NB4 (cell line): ENCODE measurements at places on chromosomes 12 and 14.

GRCh38 chr12:13220838-13221237 is 24.3 kb downstream of the EMP1 start:
- no peak for DNase-seq

GRCh38 chr14:21802441-21802840 is 128.8 kb upstream of the OR4E1 start:
- DNase-seq: no peak

DNA sequence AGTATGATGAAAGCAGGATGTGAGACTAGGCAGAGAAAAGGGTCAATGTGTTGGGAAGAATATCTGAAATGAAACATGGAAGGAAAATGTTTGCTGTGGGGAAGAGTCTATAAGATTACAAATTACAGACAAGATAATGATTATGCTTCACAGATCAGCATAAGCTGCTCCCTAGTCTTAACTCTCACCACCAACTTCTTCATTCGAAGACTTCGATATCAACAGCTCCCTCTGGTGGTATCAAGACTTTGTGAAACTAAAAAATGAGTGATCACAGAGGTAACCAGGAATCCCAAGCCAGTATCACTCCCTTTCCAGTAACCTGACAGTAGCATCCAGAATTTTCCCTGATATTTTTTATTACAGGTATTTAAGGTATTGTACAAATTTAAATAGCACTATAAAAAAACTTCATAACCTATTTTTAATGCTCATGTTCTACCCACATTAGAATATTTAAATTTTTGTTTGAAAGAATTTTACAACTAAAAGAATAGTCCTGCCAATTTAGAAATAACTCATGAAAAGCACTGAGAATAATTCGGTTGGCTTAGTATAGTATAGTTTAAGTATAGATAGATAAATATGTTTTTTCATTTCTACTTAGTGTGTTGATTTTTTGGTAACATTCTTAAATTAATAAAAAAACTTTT is 84.4 kb downstream of the C2CD5 start:
- peak; percentile 76 for DNase-seq

DNA sequence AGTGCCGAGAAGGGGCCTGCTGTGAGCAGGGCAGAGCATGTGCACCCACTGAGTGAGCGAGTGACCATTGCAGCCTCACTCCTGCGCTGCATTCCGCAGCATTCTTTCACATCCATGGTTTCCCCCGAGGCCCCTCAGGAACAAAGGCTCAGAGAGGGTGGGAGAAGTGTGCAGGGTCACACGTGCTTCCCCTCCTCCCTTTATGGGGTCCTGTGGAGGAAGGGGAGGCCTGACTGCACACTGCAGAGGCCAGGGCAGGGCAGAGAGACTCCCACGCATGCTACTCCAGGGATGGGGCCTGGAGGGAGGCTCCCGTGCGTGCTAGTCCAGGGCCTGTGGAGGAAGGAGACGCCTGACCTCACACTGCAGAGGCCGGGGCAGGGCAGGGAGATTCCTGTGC is 63.2 kb downstream of the DIO3 start:
- no peak for DNase-seq

- DNase-seq: no peak
These were observed at the start of gene TAS2R7 for GRCh38 chr12:10802587-10802986. Gene TAS2R7, minus strand, starts transcription at chr12:10802627. Its CDS starts 57 bp downstream, at chr12:10802570.

GRCh38 chr14:35078082-35078481 is 32.0 kb downstream of the FAM177A1 start:
- DNase-seq: no peak

DNA sequence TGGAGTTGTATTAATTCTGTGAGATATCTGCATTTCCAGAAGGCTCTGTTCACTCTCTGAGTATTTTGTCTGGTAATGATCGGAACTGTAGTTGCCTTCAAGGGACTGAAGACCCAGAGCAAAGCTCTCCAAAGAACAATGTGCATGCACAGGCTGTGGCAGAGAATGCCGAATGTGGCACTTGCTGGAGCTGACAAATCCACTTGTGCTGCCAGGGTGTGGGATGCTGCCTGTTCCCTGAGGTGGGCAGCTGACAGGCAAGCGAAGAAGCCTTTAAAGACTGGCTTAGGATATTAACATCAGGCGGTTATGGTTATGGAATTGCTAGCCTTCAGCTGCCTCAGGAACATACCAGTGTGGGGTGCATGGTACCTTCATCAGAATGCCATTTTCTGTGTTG is 419.9 kb upstream of the ATP2B1 start:
- DNase-seq: no peak

DNA sequence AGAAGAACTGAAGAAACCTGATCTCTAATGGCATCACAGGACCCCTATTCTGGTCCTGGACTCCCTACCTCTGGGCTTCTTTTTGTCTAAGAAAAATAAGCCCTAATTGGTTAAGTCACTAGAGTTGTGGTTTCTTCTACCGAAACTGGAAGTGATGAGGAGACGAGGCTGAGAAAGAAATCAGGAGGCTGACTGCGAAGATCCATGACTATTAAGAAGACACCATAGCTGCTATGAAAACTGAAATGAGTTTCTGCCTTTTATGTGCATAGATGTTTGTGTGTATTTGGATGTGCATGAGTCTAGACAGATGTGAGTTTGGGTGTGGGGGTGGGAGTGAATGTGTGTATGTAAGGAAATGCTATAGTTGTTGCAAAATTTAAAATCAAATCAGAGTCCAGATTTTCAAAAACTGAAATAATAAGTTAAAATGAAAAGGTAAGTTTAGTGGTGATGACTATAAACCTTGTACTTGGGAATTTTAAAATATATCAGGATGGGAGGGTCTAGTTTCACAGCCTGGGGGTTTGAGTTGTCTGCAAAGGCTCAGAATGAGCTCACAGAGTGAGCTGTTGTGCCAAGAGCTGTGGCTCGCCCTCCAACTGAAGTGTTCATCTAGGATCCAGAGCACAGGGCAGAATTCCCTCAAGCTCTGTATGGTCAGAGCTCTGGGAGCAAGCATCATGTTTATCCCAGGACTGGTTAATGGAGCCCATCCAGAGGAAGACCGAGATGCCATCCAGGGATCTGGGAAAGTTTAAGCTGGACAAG is 94.9 kb downstream of the VCPKMT start:
- DNase-seq: no peak

- no peak for DNase-seq
These were observed 237.6 kb downstream of the BCAT1 start for GRCh38 chr12:24711056-24712008.

DNA sequence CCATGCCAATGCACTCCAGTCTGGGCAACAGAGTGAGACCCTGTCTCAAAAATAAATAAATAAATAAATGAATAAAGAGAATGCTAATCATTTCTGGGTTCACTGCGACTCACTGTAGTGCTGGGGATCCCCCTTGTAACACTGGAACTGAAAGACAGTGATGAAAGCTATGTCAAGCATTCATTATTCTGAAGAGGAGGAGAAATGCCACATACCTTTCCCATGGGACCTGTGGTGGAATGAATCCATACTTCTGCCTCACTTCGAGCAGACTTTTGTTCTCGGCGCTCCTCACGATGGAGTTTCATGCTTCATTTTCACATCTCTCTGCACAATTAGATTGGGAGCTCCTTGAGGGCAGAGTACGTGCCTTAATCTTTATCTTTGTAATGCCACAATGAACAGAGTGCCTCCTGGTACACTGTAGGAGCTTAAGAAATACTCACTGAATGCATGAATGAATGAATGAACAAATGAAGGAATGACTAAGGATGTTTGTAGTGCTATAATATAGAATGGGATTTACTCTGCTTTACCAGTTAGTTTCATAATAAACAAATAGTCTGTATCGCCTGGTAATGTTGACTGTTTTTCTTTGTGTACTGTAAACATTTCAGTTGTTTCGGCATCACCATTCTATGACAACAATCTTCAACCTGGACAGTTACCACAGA is 45.8 kb downstream of the DRAM1 start:
- no peak for DNase-seq

DNA sequence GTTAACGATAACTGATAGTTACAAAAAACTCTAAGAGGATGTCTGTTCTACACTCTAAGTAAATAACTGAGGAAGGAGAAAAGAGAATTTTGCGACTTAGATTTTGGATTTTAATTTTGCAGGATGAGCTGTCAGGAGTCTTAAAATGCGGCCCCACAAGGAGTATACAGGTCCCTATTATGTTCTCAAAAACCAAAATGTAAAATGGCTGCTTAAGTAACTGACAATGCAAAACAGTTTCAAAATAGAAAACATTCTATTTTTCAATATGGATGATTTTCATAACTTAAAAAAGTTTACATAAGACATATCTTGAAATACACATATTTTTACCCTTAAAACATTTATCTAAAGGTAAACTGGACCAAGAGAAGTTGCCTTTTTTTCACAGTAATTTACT is 2.6 kb downstream of the CD69 start:
- DNase-seq: no peak

- no peak for DNase-seq
These were observed 3.9 kb upstream of the BLOC1S1 start for GRCh38 chr12:55711786-55712553.

DNA sequence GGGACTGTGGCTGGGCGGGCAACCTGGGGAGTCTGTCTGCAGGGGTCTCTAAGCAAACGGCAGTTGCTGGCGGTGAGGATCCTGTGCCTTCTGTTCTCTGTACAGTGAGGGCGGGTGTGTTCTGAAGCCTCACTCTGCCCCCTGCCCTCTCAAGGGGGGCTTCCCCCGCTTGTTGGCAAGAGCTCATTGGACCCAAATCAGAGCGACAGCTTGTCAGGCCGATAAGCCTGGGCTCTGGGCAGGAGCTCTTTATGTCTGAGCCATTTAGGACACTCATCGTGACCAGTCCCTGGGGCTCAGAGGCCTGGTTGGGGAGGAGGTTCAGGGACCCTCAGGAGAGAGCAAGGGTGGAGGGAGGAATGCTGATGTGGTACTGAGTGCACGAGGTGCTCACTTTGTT is 136.0 kb downstream of the TSPAN9 start:
- no peak for DNase-seq

DNA sequence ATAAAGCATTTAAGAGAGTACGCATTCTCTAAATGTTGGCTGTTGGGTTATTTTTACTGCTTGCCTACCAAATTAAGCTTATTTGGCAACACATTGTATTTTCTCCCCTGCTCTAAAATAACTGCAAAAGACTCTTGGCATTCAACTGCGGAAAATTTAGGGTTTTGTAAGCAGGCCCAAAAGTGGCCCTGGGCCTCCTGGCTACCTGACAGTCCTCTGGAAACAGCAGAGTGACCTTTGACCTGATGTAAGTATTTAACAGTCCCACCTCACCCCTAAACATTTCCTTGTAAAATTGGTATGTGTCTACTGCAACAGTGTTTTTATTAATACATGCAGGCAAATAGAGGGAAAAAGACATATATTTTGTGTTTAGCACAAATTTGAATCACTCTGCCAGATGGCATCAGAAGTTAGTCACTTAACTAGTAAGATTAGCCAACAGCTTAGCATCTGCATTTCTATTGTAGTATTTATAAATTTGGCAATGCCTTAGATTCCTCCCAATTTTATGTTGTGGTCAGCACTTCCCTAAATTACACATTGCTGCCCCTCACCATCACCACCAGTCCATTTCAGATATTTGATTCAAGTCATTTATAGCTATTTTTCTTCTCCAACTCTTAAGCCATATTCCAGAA is 11.2 kb downstream of the LLPH start:
- DNase-seq: peak; percentile 83

DNA sequence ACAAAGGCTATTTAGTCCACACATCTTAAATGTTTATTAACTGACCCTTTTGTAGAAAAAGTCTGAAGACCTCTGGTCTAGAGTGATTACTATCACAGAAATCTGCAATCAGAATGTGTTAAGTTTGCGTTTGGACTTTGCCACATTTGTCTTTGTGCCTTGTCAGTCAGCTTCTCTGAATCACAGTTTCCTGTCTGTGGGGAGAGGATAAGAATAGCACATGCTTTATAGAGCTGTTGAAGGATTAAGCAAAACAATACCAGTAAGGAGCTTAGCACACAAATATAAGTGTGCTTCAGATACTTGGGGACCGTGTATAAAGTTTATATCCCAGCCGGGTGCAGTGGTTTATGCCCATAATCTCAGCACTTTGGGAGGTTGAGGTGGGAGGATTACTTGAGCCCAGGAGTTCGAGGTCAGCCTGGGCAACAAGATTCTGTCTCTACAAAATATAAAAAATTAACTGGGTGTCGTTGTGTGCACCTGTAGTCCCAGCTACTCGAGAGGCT is 63.0 kb upstream of the BTG1 start:
- peak; percentile 75 for DNase-seq

GRCh38 chr12:104683831-104684503 is 227.2 kb downstream of the CHST11 start:
- no peak for DNase-seq

GRCh38 chr12:31876568-31877424 is 82.4 kb upstream of the RESF1 start:
- DNase-seq: peak; percentile 68

DNA sequence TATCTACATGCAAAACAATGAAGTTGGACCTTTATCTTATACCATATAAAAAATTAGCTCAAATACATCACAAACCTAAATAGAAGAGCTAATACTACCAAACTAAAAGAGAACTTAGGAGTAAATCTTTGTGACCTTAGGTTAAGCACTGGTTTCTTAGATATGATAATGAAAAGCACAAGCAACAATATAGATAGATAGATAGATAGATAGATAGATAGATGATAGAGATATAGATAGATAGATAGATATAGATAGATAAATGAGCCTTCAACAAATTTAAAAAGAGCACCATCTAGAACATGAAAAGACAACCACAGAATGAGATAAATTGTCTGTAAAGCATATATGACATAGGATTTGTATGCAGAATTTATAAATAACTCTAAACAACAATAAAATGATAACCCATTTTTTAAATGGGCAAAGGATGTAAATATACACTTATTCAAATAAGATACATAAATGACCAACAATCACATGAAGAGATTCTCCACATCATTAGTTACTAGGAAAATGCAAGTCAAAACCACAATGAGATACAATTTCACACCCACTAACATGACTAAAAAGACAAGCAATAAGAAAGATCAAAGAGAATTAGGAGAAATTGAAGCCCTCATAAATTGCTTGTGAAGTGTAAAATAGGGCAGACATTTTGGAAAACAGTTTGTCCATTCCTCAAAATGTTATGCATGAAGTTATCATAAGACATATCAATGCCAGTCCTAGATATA is 293.7 kb downstream of the BTG1 start:
- no peak for DNase-seq

DNA sequence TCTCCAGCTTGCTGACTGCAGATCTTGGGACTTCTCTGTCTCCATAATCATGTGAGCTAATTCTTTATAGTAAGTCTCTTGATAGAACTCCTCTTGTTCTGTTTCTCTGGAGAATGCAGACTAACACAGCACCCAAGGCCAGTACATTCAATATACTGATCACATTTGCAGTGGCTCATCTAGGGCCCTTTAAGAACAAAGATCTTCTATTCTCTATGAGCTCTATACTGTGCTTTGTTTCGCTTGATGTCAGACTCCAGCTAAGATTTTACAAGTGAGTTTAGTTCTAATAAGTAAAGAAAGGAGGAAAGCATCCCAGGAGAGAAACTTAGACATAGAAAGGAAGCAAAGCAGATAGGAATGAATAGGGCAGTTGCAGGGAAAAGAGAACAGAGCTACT is 69.3 kb upstream of the TMPO start:
- DNase-seq: no peak

GRCh38 chr12:26406813-26407212 is 211.4 kb downstream of the SSPN start:
- DNase-seq: no peak
